Hematopoietic multipotent progenitor cell treated with erythropoietin and hydrocortisone succinate and interleukin-3 and kit ligand, for 4 days (in vitro differentiated cells): ENCODE measurements at places on chromosomes 12 and 14.
A peak's percentile ranks its signal among the peaks of the same experiment; 100 is the strongest.

DNA sequence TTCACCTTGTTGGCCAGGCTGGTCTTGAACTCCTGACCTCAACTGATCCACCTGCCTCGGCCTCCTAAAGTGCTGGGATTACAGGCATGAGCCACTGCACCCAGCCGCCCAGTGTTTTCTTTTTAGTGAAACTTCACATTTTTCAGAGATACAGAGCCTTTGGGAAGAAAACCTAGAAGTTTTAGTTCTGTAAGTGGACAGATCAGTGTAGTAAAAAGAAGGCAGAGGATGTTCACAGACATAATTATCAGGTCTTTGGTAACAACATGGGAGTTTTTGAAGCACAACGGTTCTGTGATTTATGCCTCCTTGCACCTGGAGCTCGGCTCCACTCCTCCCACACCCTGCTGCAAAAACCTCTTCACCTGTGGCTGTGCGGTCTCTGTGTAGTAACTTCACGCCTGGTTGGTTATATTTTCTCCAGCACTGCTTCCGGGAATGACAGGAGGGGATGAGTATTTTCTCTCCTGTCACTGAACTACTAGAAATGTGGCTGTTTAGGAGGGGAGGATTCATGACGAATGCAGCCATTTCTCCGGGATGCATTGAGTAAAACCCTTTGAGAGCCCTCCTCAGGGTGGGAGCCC lies 67.0 kb downstream of the ARF6 start:
- no peak for DNase-seq

- DNase-seq: peak; percentile 33
Measured at GRCh38 chr12:94644141-94644979, 6.0 kb downstream of the TMCC3 start.

GRCh38 chr12:39620659-39621658 lies 1.4 kb upstream of the ABCD2 start:
- DNase-seq: no peak

DNA sequence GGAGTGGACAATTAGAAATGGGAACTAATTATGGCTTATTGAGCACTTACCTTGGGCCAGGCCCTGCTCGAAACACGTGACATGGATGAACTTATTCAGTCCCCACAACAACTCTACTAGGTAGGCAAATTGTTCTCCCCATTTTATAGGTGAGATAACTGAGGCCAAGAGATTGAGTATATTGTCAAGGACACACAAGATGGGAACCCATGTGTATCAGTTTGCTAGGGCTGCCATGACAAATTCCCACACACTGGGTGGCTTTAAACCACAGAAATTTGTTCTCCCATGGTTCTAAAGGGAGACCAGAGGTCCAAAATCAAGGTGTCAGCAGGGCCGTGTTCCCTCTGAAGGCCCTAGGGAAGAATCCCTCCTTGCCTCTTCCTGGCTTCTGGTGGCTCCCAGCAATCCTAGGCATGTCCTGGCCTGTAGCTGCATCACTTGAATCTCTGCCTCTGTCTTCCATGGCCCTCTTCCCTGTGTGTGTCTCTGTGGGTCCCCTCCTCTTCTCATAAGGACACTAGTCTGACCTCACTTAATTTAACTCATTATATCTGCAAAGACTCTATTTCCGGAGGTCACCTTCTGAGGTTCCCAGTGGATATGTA lies 128.8 kb downstream of the CHST11 start:
- DNase-seq: no peak

DNA sequence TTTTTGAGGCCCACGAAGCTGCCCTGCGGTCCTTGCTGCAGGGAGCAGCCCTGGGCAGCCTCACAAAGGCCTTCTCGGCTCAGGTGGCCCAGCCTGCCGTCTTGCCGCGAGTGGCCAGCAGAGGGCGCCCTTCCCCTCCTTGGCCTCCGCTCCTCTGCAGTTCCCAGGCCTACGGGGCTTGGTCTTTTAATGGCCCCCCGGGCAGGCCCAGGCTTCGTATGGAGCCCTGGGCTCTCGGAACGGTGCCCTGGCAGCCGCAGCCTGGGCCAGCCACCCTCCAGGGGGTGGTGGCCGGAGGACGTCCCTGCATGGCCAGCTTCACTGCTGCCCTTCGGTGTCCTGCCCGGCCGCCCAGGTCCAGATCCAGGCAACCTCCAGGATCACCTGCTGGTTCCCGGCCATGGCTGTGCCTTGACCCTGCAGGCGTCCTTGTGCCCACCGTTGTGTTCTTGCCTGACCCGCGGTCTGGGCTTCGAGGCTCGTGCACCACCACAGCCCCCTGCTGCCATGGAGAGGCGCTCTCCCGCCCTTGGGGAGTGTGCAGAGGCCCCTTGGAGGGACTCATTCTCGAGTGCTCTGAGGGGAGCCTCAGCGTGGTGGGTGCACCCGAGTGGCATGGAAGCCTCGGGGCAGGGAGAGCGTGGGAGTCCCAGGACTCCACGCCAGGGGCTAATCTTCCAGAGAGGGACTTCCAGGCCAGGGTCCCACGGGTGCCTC lies 9.4 kb downstream of the ASPG start:
- peak; percentile 73 for DNase-seq

DNA sequence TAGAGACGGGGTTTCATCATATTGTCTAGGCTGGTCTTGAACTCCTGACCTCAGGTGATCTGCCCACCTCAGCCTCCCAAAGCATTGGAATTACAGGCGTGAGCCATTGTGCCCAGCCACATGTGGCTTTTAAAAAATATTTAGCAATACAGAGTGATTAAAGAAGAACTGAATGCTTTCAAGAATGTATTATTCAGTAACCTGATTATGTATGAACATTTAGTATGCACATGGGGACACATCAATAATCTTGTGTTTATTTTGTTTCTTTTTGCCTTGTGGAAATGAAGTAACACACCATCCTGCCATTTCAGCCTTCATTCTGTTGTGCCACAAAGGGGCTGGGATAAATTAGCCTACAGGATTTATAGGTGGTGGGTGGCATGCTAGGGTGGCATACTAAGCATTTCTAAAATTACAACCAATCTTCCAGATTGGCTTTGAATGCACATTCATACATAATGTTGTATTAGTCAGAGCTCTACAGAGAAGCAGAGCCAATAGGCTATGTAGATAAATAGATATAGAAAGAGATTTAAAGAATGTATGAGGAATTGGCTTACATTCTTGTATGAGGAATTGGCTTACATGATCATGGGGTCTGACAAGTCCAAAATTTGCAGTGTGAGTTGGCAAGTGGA lies 25.5 kb upstream of the TXNRD1 start:
- DNase-seq: no peak

- DNase-seq: peak; percentile 84
Measured at GRCh38 chr12:1606021-1606622, 11.7 kb upstream of the FBXL14 start.

DNA sequence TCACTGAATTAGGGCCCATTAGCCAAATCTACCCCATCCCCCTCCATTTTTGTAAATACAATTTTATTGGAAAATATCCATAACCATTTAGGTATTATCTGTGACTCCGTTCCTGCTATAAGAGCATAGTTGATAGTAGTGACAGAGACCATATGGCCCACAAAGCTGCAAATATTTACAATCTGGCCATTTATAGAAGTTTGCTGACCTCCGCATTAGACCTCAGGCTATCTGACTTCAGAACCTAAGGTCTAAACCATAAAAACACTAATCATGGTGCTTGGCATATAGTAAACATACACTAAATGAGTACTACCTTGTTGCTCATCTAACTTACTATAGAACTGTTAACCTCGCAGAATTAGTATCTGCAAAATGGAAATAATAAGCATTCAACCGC lies 124.8 kb downstream of the NPAS3 start:
- DNase-seq: no peak

GRCh38 chr14:51225751-51226150 lies 14.3 kb upstream of the TMX1 start:
- DNase-seq: no peak

DNA sequence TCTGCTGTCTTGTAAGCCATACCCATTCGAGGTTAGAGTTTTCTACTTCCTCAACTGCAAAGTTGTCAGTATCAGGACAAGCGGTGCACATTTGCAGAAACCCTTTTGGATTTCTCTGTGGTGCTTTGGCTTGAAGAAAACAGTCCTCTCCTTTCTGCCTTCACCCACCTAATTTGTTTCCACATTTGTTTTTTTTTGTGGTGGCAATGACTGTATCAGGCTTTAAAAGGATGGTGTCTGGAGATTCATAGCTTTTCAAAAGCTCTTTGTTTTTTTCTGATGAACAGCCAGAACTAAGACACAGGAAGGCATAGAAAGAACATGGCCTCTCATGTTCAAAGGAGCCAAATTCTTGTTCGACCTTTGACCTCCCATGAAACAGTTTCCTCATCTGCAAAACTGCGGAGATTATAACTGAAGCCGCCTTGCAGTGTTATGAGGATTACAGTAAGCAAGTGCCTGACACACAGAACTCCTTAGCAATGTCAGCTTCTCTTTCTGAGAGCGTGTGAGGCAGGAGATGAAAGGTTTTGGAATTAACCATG lies 270.6 kb upstream of the TBX3 start:
- DNase-seq: no peak

GRCh38 chr12:82176026-82176425 lies 182.2 kb downstream of the CCDC59 start:
- DNase-seq: no peak

GRCh38 chr12:121064116-121064515 lies 25.1 kb upstream of the OASL start:
- DNase-seq: no peak

DNA sequence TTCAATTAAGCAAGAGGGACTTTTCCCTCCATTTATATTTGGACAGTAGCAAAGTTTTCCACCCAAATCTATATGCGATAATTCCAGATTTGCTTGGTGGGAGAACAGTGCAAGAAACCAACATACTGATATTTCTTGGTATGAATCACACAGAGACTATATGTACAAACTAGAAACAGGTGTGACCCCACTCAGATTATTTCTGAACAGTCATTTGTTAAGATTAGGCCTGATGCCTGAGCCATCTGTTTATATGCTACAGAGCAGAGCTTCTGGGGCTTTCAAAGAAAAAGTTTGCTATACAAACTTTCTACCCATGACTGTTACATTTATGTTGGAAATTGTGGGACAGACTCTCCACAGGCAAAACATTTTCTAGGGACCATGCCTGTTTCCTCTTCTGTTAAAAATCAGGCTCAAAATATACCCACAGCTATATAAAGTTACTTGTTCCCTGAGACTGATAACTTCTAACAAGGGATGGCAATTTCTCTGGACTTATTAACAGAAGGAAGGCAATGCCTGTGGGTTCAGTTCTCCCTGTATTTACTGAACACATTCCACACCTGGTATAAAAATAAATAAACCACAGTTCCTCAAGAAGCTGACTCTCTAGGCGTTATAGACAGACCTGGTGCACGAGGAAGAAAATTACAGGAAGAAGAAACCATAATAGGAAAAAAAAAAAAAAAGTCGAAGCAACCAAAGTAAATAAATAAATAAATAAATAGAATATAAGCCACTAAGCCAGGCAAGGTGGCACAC lies 8.0 kb downstream of the PTPN21 start:
- DNase-seq: no peak

DNA sequence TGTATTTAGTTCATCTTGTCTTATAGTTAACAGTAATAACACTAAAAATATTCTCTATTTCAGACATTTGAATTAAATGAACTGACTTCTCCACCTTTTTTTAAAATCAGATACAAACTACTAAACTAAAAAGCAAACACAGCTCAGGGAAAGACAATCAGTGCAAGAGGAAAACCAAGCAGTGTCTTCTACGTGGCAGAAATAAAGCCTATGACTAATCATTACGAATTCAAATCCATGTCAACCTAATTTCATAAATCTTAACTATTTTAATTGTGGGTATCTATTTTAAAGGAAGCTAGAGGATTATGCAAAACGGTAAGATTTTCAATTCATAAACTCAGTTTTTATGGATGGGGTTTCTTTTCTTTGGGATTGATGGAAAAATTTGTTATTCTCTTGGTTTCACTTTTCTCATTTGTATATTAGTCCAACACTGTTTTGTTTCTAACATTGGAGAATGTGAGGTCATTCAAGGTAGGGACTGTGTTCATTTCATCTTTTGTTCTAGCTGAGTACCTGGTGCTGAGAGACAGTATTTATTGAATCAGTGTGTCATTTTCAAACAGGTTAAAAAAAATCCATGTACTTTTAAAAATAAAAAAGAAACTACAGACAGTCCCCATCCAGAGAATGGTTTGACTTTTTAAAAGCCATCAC lies 12.8 kb upstream of the PALS1 start:
- DNase-seq: no peak

DNA sequence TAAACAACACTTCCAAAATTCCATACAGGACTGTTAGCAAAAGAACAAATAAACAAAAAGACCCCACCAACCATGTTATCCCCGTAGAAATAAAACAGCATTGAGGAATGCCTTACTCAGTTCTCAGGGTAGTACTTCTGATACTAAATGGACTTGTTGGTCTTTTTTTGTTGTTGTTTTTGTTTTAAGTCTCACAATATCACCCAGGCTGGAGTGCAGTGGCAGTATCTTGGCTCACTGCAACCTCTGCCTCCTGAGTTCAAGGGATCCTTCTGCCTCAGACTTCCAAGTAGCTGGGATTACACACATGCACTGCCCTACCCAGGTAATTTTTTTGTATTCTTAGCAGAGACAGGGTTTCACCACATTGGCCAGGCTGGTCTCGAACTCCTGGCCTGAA lies 17.1 kb downstream of the HNRNPC start:
- DNase-seq: no peak

- DNase-seq: no peak
Measured at GRCh38 chr12:50006754-50007442, 18.4 kb downstream of the RACGAP1 start.

DNA sequence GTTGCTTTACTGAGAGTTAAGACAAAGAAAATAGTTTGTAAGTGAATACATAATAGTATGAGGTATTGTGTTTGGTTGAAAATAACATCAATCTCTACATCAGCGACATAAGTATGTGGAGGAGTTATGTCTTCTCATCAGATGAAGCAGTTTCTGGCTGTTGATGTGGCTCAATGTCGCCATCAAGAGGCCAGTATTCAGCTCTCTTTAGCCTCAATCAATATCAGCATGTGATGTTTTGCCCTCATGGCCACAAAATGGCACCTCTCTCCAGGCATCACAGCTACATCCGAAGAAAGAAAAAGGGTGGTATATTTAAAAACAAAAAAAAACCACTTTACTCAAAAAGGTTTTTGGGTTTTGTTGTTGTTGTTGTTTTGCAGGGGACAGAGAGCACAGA lies 302.3 kb upstream of the TMEM132C start:
- DNase-seq: peak; percentile 62

DNA sequence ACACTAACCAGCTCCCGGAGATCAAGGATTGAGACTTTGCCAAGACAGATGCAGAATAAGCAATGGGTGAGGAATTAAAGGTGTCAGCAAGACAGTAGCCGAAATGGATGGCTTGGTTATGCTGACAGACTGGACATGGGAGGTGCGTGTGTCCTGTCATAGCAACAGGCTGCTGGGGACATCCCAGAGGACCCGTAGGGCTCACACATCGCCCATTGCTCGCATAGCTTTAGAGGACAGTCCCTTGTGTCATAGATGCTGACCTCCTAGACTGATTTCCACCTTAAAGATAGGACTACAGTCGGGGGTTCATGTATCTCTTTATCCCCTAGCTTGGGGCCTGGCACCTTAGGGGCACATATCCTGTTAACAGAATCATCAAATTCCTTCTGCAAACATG lies 324.5 kb downstream of the MED13L start:
- DNase-seq: no peak
